ENCODE measurements at places on chromosomes 2 and 18. TPM values are rescaled to one million over a fixed set of nuclear protein-coding genes. Genes with fewer than 3 reads are reported as not detected.

- H3K27me3 ChIP-seq = no peaks in the 10 kb centered on the region
- H3K4me1 ChIP-seq = peaks cover 24% of the 10 kb centered on the region
- no peak overlapping the region for H3K27ac ChIP-seq
These were observed 11.4 kb upstream of the SLC20A1 start for GRCh38 chr2:112634153-112634873.

GRCh38 chr18:36627637-36628036 lies 201.2 kb downstream of the TPGS2 start:
- no peaks in the 10 kb centered on the region for H3K36me3 ChIP-seq
- no peaks in the 10 kb centered on the region for H3K4me1 ChIP-seq
- H3K27ac ChIP-seq = no peak overlapping the region

GRCh38 chr2:168660870-168661862 lies 141.3 kb upstream of the NOSTRIN start:
- H3K4me1 ChIP-seq = peaks cover 43% of the 10 kb centered on the region
- H3K27me3 ChIP-seq = no peaks in the 10 kb centered on the region
- peak; percentile 72 for DNase-seq
- H3K4me3 ChIP-seq = peak overlapping the region; percentile 9

GRCh38 chr2:157771234-157771633 lies 104.9 kb downstream of the ACVR1 start:
- H3K27ac ChIP-seq = no peak overlapping the region
- H3K27me3 ChIP-seq = no peaks in the 10 kb centered on the region
- DNase-seq = no peak
- peaks cover 2% of the 10 kb centered on the region for H3K36me3 ChIP-seq
- peaks cover 13% of the 10 kb centered on the region for H3K4me1 ChIP-seq

GRCh38 chr2:99187011-99187410 lies 6.0 kb downstream of the MRPL30 start:
- H3K4me3 ChIP-seq = no peak overlapping the region
- peaks cover 2% of the 10 kb centered on the region for H3K36me3 ChIP-seq
- DNase-seq = no peak
- H3K4me1 ChIP-seq = peaks cover 8% of the 10 kb centered on the region
- no peak overlapping the region for H3K27ac ChIP-seq
- H3K27me3 ChIP-seq = no peaks in the 10 kb centered on the region

DNA sequence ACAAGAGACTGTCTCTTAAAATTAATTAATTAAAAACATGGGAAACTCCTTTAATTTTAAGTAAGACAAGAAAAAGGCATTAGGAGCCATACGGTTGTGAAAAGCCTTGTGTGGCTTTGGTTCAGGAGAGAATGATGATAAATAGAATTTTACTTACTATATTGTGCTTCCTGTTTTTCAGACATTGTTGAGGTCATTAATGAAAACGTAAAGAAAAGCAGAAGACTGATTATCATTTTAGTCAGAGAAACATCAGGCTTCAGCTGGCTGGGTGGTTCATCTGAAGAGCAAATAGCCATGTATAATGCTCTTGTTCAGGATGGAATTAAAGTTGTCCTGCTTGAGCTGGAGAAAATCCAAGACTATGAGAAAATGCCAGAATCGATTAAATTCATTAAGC lies 10.7 kb upstream of the IL1RL2 start:
- no peak overlapping the region for H3K4me3 ChIP-seq
- no peaks in the 10 kb centered on the region for H3K4me1 ChIP-seq
- no peak overlapping the region for H3K27ac ChIP-seq
- H3K36me3 ChIP-seq = no peaks in the 10 kb centered on the region
- no peaks in the 10 kb centered on the region for H3K27me3 ChIP-seq
- no peak for DNase-seq

EML6 gene
- 1.6 TPM for total RNA-seq

MYO5B gene
- total RNA-seq = 6.7 TPM
